ENCODE measurements at places on chromosomes 3 and 15.

- DNase-seq, result no peak
Measured at GRCh38 chr15:84643838-84644237, 10.2 kb downstream of the WDR73 start.

DNA sequence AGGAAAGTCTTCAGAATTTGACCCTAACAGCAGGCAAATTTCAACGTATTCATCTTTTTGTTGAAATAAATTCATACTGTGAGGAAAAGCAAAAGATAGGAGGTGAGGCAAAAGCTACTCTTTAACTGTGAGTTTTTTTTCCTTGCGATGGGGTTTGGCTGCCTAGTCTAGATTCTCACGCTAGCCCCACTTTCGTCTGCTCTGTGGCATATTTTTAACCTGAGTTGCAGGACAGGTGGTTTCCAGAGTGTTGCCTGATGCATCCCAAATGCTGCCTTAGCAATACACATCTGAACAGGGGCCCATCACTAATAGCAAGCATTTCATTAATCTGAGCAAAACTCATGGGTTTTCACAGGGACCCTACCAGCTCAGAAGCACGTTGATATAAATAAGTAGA is 11.7 kb downstream of the PSMA4 start:
- no peak for DNase-seq

DNA sequence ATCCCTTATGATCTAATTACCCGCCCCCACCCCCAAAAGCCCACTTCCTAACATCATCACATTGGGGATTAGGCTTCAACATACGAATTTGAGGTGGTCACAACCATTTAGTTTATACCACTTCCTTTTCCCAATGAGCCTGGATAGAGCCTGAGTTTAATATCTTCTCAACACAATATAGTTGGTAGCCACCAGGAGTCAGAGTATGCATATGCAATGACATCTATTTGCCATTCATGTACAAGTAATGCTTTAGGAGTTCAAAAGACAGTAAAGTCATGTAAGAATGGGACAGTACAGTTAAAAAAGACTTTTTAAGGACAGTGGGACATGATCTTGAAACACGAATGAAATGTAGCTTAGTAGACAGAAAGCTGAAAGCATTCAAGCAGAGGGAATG is 172.4 kb downstream of the DCLK3 start:
- no peak for DNase-seq

DNA sequence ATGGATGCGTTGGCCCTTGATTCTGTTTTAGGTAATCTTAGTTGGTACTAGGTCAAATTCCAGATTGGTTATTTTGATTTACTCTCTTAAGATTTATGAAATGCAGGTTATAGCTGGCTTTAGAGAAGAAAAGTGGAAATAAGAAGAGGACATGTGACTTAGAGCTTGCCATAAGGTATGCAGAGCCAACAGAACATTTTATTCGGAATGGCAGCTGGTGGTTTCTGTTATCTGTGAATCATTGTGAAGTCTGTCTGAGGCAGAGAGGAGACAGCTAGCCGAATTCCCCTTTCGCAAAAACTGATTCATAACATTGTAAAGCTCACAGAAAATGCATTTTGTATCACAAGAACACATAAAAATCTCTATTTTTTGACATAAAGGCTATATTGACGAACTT is 82.1 kb downstream of the FILIP1L start:
- DNase-seq, result no peak

- DNase-seq, result no peak
Measured at GRCh38 chr15:80585544-80586018, 109.5 kb upstream of the ABHD17C start.

GRCh38 chr3:152779653-152780052 is 55.3 kb upstream of the P2RY1 start:
- DNase-seq, result no peak

DNA sequence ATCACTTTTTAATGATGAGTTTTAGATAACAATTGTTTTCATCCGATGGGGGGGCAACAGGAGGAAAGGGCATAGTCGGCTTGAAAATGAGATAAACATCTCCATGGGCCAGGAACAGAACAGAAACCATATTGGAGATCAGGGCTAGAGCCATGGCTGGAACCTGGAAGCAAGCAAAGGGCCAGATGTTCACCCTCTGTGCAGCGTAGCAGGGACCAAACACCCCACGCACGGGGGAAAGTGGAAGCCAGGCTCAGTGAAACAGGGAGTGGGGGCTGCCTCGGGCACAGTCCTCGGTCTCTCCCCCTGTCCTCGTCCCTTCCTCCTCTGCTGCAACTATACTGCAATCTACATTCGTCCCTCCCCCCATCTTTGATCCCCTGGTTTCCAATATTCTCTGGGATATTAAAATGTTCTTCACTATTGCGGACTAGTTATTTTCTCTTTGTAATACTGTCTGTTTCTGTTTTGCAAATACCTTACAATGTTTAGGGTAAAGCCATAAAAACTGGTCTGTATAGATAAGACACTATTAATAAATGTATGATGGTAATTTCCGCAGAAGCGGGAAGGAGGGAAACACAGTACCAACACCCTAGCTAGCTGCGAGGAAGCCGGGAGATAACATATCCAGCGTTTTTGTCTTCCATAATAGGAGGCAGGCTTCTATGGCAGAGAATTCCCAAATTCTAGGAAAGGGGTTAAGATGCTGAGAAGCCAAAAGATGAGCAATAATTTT is 121.5 kb downstream of the XXYLT1 start:
- DNase-seq, result no peak

DNA sequence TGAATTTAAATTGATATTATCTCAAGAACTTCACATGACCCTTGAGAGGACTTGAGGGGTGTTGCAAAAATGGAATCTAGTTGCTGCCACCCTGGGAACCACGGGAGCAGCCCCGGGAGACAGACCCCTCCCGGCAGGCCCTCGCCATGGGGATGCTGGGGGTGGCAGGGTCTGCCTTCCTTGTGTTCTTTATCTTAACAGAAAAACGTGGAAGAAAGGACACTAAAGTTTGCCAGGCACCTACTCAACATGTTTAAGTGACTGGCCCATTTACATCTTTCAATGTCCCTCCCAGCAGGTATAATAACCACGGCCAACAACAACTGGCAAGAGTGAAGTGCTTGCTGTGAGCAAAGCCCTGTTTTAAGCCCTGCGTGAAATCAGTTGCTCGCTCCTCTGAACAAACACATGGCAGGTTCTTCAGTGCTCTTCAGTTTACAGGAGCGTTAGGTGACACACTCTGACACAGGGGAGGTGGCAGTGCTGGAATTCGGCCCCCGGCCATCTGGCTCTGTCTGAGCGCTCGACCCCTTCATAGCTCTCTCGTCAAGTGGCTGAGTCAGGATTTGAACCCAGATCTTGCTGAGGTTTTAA is 112.5 kb downstream of the ASB7 start:
- DNase-seq, result no peak

DNA sequence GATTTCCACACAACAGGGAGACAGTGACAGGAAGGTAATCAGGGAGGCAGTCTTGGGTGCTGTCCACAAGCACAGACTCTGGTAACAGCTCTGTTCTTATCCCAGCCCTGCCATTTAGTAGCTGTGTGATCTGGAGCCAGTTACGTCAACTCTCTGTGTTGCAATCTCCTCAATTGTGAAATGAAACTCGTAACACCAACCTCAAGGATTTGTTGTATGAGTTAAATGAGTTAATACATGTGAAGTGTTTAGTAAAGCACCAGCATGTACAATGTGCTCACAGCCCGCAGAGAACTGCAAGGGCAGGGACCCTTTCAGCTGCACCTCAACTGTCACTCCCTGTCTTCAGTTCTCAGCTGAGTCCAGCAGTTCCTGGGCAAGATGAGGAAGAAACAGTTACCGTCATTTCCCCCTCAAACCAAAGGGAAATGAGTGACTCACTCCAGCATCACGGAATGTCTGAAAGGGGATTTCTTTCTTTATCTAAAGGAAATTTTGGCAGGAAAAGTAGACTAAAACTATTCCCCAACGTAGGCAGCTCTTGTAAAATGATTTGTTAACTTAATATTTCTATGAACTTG is 39.9 kb upstream of the MB21D2 start:
- peak; percentile 53 for DNase-seq

DNA sequence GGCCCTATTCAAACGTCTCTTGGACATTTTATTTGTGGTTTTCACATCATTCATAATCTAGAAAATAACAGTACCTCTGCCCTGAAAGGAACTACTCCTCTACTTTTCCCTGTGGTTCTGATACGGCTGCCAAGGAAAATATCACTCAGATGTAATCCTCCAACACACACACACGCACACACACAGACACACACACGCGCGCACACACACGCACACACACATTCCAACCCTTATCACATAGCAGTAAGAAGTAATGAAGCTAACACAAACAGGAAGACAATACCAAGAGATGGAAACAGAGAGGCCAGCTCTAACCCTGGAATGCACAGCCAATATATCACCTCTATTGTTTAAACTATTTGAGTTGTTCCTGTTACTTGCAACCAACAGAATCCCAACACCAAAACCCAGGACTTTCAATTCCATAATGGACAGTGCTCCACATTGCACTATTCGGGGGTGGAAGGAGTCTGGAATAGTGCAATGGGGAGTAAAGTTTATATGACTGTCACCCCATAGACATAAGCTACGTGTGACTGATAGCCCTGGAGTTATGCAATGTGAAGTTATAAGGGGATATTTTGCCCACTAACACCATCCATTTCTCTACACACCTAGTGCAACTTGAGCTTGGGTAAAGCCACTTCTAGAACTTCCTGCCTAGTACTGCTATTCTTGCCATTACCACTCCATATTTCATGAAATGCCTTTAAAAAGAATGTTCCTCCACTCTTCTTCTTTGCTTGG is 71.3 kb upstream of the FNDC3B start:
- DNase-seq, result no peak

DNA sequence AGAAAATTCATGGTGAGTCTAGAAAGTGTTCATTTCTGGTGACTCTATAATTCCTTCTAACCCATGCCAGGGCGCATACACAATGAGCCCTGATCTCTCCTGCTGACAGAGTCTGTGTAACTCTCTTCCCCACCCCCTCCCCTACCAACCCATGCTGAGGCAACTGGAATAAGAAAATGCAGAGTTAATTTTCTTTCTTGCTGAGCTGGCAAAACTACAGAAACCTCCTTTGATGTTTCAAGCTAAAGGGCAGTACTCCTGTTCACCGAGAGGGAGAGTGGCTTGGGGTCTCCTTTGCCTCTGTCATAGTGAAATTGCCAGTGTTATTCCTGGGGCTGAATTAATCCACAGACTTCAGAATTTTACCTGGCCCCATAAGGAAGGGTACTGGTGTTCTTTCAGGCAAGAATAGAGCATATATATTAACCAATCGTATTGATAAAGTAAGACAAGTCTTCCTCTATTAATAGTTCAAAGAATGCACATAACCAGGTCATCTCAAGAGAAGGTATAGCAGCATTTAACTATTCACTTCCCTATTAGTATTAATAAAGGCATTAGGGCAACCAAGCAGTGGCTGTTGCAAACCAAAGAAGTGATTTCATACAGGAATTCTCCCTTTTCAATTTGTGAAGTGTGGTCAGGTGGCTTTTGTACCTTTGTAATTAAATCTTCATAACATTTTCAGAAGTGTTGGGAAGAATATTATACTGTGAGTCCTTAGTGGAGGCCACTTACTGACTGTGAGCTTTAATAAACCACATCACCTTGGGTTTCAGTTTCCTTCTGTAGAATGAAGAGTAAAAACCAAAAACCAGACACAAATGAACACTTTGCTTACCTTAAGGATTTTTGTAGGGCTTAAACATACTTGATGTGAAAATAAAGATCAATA is 4.1 kb downstream of the GAP43 start:
- no peak for DNase-seq

DNA sequence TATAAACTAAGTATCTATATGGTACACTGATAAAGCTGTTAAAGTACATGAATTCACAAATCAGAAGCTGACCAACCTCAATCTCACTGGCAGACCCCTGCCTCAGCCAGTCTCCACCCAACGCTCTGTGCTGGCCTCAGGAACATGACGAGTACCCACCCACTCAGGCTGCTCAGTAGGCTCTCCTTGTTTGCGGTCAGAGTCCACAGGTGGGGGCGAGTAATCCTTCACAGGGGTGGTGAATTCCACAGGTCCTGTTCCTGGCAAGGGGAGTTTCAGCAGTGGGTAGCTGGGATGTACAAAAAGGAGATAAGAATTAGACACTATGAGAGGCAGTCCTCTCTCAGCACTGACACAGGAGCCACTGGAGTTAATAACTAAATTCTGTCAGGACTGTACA is 40.9 kb downstream of the SCAP start:
- no peak for DNase-seq

- DNase-seq, result no peak
Measured at GRCh38 chr3:104750581-104750980, 616.1 kb upstream of the ALCAM start.

GRCh38 chr15:101175401-101175800 is 76.4 kb downstream of the CHSY1 start:
- DNase-seq, result peak; percentile 35

DNA sequence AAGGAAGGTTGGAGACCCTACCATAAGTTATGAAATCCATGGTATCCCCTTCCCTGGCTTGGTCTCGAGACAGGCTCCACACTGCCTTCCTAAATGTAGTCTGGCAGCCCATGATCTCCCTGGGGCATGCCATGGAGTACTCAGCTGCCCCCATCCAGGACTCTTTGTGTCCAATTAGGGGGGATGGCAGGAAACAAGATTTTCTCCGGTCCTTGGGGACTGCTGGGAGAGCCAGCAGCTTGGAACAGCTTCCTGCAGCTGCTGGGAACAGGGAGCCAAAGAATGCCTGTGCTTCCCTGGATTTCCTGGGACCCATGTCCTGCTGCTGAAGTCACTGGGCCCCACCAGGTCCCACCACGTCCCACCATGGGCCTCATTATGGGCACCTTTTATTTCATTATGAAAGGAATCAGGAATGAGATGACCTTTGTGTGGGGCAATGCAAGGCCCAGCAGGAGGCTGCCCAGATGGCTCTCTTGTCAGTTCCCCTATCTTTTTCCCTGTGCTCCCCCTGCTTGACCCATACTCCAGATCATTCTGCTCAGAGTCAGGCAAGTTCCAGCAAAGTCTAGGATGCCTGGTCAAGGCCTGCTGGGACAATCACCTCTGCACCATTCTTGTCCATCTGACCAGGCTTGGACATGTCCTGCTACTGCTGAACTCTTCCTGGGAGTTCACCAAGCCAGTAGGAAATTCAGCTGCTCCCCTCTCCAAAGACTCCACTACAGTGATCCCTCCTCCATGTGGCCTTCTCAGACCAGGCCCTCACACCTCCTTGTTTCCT is 15.0 kb upstream of the DAG1 start:
- no peak for DNase-seq

- DNase-seq, result no peak
Measured at GRCh38 chr3:89622063-89622700, 514.8 kb downstream of the EPHA3 start.

GRCh38 chr15:72271895-72272212 is 500 bp downstream of the PARP6 start:
- DNase-seq, result no peak

DNA sequence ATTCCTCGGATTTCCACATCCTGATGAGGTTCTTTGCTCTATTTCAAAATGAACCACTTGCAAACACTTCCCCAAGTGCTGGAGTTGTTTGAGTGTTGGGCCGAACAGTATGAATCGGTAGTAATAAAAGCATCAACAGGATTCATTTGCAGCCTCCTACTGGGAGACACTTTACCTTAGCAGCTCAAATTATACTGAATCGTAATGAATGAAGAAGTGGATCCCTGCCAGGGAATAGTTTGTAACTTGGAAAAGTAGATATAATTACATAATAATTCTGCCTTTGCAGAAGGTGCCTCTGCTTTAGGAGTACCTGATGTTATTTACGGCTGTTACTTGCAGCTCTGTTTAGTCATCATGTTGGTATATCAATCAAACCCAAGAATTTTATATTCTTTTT is 669.1 kb downstream of the CADM2 start:
- DNase-seq, result no peak

GRCh38 chr3:109152320-109152719 is 15.8 kb downstream of the C3orf85 start:
- no peak for DNase-seq

All from CD4-positive, alpha-beta T cell treated with Interferon gamma for 1 hour (primary cell).